Fibroblast of gingiva (primary cell): ENCODE measurements at places on chromosomes 12 and 14.

DNA sequence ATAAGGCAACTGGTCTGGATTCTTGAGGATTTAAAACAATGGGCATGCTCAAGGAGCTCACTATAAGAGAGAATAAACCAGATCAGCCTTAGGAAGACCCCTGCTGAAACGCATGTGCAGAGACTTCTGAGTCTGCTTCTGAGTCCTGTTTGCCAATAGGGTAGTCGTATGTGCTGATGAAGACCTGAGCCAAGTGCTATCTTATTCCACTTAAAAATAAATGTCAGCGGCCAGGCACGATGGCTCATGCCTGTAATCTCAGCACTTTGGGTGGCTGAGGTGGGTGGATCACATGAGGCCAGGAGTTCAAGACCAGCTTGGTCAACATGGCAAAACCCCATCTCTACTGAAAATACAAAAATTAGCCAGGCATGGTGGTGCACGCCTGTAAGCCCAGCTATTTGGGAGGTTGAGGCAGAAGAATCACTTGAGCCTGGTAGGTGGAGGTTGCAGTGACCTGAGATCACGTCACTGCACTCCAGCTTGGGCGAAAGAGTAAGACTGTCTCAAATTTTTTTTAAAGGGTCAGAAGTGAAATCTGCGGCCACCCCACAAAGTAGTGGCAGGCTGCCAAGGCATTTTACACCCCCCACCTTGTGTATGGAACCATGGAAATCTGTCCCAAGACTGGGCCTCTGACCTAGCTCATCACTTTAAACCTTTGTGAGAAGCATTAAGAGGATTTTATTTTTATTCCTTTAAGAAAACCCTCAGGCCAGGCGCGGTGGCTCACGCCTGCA is 20.3 kb downstream of the RFC5 start:
- no peak for DNase-seq

DNA sequence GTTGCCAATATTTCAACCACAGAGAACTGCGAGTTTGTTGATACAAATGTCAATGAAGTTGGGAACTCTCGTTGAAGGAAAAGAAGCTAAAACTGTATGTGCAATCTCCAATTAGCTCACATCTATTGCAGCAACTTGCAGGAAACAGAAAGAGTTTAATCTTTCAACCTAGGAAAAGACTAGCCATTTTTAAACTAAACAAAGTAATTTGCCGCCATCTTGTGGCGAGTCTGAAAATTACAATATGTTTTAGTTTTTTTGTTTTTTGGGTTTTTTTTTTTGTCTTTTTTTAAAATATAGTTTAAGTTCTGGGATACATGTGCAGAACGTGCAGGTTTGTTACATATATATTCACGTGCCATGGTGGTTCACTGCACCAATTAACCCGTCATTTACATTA is 131.2 kb upstream of the FOXG1 start:
- DNase-seq: peak; percentile 58

DNA sequence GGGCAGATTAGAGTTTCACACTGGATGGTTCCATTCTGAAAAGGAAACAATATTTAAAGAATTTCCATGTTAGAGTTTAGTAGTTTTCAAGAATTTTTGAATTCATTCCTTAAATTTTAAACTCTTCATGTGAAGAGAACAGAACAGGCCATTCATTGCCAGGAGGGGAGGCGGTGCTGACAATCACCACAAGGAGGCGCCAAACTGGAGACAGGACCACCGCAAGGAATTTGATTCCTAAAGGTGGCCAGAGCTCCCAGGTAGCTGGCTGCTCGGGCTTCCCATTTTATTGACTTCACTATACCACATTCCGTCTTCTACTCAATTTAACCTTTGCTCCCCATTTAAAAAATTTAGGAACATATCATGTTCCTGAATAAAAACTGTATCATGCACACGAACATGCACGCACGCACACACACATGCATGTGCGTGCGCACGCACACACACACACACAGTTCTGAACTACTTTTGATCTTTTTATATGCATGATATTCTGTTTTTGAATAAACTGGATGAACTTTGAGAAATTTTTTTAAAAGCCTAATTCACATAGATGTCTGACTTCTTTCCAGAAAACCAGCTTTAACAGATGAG is 101.2 kb downstream of the NELL2 start:
- no peak for DNase-seq

DNA sequence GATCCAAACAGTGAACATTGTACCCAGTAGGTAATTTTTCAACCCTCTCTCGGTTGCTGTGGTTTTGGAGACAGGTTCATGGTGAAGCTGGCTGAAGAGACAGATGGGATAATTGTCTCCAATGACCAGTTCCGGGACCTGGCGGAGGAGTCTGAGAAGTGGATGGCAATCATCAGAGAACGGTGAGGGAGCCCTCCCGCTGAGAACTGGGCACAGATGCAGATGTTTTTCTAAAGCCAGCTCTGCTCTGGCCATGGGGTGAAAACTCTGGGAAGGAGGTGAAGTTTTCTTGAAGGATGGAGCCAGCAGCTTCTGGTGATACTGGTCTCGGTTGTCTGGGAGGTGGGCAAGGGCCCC is 6.2 kb downstream of the KHNYN start:
- no peak for DNase-seq
